ENCODE measurements at places on chromosomes 1 and 21. TPM values are rescaled to one million over a fixed set of nuclear protein-coding genes. Genes with fewer than 3 reads are reported as not detected.
A peak's percentile ranks its signal among the peaks of the same experiment; 100 is the strongest.

DNA sequence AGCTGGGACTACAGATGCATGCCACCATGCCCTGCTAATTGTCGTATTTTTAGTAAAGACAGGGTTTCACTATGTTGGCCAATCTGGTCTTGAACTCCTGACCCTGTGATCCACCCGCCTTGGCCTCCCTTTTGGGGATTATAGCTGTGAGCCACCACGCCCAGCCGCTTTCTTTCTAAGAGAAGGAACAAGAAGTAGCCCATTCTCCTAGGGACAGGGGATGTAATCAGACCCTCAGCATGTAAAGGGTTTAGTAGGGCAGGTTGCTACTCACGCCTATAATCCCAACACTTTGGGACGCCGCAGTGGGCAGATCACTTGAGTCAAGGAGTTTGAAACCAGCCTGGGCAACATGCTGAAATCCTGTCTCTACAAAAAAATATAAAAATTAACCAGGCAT lies 189.7 kb downstream of the TOMM20 start:
- no peak for DNase-seq

DNA sequence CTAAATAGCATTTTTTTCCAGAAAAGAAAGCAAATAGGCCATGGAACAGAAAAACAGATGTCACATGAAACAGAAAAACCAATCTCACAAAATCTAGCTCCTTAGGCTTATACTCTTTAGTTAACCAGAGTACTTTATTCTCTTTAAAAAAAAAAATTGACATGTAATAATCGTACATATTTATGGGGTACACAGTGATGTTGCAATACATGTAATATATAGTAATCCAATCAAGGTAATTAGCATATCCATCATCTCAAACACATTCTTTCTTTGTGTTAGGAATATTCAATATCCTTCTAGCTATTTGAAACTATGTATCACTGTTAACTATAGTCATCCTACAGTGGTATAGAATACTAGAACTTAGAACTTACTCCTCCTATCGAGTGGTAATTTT lies 20.1 kb downstream of the LBR start:
- DNase-seq = no peak

DNA sequence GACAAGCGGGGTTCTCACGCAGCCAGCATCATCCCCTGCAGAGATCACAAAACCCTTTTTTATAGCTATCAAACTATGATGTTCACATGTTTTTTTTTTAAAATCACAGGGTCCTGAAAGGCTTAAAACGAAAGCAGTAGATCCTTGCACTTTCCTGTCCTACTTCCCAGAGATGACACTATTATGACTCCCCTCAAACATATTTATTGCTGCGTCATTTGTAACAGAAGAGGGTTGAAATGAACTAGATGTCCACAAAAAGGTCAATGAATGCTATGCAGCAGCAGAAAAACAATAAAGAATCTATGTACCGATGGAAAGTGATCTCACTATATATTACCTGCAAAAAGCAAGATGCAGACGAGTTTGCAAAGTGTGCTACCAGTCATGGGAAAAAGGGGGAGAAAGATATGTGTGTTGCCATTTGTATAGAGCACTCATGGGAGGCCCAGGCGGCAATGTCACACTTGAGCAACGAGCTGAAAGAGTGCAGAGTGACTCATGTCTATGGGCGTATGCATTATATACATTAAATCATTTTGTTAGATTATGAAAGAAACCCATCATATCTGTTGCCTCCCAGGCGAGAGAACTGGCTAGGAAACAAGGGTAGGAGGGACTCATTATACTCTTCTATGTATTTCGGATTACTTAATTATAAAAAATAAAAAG lies 68.9 kb upstream of the PARP1 start:
- no peak for DNase-seq

DNA sequence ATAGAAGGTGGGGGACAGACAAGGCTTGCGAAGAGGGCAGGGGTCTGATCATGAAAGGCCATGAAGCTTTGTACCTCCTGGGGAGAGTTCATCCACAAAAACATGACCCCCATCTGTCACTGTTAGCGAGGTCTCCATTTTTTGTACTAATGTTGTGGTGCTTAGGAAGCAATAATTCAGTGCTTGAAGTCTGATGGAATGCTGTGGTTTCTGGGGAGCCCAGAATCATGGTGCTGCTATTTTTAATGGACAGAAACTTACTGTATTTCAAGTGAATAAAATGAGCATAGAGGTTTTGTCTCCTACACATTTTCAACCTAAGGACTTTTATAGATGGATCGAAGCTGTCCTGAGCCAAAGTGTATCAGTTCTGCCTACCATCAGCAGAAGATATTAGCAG lies 28.2 kb upstream of the RGL1 start:
- no peak for DNase-seq

GRCh38 chr1:182304627-182305026 lies 87.0 kb downstream of the GLUL start:
- DNase-seq = no peak

DNA sequence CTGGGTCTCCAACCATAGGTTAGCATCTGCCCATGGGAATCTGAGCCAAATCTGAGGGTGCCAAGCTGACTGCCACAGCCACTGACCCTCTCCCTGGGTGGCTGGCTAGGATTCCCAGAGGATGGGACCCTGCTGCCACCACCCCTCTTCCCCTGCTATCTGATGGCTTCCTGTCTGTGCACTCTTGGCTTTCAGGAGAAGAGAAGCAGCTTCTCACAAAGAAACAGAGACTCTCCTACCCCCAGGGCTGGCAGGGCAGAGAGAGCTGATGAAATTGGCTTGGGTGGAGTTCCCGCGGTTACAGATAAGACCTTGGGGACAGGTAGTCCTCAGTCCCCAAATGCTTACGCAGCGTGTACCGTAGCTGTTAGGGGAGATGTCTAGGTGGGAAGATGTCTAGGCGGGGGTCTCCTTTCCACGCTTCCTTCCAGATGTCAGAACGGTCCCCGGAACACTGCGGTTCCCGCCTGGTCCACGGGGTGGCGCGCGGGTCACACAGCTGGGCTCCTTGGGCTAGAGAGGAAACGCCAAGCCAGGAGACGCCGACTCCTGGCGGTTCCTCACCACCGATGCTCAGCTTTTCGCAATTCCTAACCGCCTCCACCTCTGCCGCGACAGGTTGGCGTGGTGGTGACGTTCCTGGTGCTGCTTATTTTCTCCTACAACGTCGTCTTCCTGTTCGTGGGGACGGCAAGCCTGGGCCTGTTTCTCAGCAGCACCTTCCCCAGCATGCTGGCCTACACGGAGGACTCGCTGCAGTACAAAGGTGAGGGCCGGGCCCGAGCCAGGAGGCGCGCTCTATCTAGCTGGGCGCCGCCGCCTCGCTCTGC lies 40.1 kb downstream of the ELK4 start:
- DNase-seq = peak; percentile 95

- DNase-seq = no peak
These were observed 21.0 kb upstream of the IFI44L start for GRCh38 chr1:78599294-78599693.

DNA sequence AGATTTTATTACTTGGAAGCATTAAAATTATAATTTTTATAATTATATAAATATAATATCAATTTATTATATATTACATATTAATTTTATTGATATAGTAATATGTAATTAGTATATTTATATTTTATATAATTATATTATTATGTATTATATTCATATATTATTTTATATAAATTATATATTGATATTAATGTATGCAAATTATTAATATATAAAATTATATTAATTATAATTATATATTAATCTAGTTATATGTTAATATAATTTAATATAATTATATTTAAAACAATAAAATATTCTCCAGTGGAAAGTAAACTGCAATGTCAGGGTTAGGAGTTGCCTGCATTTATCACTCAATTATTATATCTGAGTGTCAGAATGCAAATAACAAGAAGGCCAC lies 48.8 kb downstream of the KCNK2 start:
- no peak for DNase-seq

DNA sequence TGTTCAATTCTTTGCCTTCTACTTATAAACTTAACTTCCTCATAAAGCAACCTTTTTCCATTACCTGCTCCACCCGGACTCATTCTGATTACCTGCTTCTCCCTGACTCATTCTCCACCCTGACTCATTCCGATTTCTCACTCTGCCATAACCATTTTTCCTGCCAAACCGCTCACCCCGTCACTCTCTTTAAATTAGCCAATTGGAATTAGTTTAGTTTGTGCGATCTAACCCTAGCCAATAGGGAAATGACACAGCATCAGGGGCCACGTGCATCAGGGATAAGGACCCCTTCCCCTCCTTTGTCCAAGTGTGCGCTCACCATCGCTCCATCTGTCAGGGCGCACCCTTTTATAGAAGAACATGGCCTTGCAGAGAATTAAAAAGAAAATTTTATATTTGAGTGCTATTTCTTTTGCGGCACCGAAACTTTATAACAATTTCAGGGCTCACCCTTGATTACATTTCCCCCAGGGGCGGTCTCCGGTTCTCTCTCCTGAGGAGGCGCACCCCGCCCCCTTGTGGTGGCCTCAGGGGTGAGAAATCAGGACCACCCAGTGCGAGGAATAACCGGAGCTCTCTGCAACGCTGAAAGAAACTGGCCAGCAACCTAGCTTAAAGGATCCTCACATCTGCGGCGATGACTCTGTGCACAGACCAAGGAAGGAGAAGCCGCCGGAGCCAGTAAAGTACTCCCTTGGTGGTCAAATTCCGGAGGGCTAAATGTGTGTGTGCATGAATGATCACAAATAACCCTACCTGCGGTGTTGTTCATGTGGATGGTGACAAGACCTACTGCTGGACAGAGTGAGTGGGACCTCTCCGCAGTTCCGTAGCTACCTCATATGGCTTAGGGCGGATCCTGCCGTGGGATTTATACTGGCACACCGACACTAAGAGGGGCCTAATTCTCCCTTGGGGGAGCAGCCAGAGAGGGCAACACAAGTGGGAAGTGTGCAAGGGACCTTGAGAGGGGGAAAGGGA lies 30.3 kb upstream of the CBR3 start:
- DNase-seq = peak; percentile 75

DNA sequence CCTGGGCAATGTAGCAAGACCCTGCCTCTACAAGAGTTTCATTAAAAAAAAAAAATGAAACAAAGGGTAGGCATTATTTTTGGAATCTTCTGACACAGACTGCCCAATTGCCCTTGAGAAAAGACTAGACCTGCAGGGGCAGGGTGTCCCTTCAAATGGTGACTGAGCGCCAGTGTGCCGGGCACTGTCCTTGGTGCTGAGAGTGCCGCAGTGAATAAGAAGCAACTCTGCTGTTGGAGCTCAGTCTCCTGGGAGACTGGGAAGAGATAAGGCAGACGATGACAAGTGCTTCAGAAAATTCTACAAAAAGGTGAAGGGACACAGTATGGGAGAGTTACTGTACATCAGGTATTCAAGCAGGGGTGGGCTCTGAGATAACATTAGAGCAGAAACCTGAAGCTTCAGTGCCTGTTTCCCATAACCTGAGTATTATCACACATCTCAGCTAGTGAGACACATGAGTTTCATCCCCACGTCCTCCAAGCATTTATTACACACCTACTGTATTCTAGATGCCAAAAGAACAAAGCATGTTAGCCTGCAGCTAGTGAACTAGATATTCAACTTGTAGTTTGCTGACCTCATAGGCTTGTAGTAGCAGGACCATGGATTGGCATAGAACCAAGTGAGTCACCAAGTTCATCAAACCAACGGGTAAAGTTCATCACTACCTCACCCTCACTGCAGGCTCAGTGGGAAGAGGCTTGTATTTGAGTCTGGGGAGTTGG lies 18.4 kb upstream of the RPL11 start:
- DNase-seq = peak; percentile 59

GRCh38 chr21:39111931-39112550 lies 71.2 kb downstream of the PSMG1 start:
- DNase-seq = no peak

GRCh38 chr1:154714638-154715037 lies 106.7 kb upstream of the ADAR start:
- peak; percentile 33 for DNase-seq

DNA sequence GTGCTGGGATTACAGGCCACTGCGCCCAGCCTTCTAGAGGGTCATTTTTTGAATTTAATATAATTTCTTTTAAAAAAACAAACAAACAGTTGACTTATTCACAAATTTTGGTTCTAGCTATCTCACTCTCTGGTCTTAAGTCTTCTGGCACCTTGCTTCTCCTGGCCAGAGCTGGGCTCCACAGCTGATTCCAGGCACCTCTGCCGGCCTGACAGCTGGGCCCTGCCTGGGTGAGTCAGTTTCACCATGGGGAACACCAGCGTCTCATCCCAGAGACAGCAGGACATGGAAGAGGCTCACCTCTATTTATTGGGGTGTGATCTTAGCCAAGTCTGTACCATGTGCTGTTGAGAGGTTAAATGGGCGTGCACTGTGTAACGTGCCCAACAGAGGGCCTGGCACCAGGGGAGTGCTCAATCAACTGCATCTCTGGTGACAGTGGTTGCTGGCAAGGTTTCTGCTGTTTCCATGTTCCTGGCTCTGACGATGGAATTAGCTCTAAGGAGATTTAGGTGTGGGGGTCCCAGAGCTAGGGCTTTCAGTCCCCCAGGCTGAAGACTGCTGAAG lies 956 bp downstream of the CPLANE2 start:
- peak; percentile 69 for DNase-seq

DNA sequence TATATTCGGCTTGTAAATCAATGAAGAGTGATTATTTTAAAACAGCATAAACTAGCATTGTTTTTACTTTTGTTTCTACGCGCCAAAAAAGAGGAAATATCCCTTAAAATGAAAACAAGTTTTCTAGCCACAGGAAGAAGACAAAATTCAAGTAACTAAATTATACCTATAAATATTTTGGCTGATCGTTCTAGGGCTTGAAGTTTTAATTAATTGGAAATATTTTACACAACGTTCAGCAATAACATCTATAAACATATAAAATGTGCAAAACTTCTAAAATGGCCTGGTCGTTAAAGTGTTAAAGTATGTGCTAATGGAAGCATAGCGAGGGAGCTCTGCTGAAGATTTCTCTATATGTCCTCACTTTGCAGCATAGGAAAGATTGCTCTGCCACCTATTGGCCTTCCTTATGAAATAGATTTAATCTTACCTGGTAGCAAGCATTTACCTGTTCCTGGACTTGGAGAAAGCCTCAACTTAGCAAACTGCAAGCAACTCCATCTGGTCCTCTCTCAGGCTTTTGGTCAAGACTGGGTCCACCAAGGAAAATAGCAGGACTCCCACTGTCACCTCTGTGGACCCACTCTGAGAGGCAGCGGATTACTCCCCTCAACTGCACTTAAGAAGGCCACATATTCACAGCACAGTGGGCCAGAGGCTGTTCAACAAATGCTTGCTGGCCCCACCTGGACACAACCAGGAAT lies 351.3 kb upstream of the RUNX1 start:
- peak; percentile 43 for DNase-seq

DNA sequence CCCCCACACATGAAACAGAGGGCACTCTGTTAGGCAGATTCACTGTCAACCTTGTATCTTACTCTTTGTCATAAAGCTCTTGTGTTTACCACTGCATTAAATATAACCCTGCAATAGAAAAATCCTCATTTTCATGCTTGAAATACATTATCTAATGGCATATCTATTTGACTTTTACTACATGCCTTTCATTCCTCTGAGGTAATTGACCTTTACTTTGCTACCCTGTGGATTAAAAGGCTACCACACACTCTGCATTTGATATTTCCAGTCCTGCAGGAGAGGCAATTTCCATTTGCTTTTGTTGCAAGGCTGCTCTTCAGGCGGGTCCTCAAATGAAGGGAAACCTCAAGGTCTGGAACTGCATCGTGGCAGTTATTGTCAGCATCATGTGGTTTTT lies 238.0 kb downstream of the NTNG1 start:
- no peak for DNase-seq

LAD1 gene
- total RNA-seq = not detected

FCRL5 gene
- not detected for total RNA-seq

FOXO6 gene
- total RNA-seq = 0.68 TPM

SPATA1 gene
- total RNA-seq = 3.0 TPM

FCRL2 gene
- not detected for total RNA-seq

Data from activated CD8-positive, alpha-beta T cell treated with anti-CD3 and anti-CD28 coated beads for 36 hours (primary cell).